Anterior cingulate cortex (tissue), 58 donors: ENCODE measurements at places on chromosomes 7 and 10.

DNA sequence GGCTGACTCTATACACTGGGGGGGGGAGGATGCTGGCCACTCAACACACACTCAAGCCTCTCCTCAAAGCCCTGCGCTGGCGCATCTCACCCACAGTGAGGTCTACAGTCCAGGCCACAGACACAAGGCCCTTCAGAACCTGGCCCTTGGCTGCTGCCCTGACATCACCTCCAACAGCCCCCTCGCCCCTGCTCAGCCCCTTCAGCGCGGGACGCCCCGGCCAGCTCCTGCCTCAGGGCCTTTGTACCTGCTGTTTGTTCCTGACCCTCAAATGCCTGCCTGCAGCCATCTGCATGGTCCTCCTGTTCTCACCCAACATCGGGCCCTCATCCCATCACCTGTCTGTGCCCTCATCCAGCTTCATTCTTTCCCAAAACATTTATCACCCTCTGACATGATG lies 572.6 kb downstream of the DNAJB6 start:
- DNase-seq: no peak

- no peak for DNase-seq
Observed at GRCh38 chr10:43453266-43453831, 16.4 kb downstream of the ZNF487 start.

DNA sequence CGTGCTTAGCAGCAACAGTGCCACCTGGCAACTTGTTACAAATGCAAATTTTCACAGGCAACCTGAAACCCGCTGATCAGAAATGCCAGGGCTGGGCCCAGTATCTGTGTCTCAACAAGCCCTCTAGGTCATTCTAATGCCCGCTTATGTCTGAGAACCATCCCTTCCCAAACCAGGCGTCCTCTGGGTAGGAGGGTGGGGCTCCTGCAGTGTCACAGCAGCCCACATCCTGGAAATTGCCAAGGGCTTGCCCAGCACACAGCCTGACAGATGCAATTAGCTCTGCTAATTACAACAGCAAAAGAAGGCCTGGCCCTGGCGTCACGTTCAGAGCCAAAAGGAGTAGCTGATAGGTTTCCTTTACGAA lies 15.9 kb downstream of the ITPRIP start:
- no peak for DNase-seq

DNA sequence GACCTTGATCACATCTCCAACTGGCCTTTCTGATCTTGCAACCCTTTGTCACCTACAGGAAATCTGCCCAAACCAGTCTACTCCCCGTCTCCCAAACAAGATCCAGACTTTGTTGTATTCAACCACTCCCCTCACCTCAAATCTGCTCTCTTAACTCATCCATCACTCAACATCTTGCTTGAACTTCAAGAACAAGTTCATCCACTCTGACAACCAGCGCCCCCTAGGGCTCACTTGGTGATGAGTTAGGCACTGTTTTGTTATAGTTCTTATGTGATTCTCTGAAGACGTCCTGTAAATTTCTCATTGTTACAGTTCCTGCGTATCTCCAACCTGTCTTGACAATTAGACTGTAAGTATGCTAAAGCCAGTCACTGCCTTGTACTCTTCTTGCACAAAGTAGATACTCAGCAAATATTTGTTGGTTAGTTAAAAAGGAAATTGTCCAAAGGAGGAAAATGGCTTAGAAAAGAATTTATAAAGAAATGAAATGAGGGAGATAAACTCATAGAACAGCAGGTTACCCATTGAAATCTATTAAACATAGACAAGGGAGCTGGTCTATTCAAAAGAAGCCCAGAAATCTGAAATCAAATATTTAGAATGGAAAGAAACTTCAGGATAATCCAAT lies 5.3 kb downstream of the FRMD4A start:
- DNase-seq: no peak

- no peak for DNase-seq
Observed at GRCh38 chr7:134940729-134941128, 45.6 kb upstream of the AGBL3 start.

- no peak for DNase-seq
Observed at GRCh38 chr7:156195276-156195675, 383.0 kb upstream of the SHH start.

- DNase-seq: no peak
Observed at GRCh38 chr7:116425647-116426209, 73.8 kb upstream of the CAV2 start.

GRCh38 chr7:122038904-122039303 lies 105.1 kb downstream of the AASS start:
- DNase-seq: no peak

DNA sequence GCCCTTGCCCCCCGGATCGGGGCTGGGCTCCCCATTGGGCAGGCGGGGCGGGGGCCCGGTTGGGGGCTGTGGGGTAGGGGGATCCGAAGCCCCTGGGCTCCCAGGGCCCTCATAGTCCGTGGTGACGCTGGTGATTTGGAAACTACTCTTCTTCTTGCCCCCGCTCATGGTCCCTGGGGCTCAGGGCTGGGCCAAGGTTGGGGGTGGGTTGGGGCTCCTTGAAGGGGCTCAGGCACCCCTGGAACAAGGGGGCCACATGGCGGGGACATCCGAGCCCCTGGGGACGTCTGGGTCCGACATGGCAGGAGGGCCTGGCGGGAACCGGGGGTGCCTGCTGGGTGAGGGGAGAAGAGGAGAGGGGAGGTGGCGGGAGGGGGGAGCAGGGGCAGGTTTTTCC lies 1.1 kb downstream of the TSC22D4 start:
- DNase-seq: no peak
